ENCODE measurements at places on chromosomes 12 and 14.

GRCh38 chr14:101372894-101373620 is 188.2 kb upstream of the DIO3 start:
- peaks cover 2% of the 10 kb centered on the region for H3K36me3 ChIP-seq
- no peak overlapping the region for H3K27ac ChIP-seq
- H3K4me1 ChIP-seq, result no peaks in the 10 kb centered on the region
- no peak overlapping the region for H3K4me3 ChIP-seq
- peaks cover 45% of the 10 kb centered on the region for H3K27me3 ChIP-seq

DNA sequence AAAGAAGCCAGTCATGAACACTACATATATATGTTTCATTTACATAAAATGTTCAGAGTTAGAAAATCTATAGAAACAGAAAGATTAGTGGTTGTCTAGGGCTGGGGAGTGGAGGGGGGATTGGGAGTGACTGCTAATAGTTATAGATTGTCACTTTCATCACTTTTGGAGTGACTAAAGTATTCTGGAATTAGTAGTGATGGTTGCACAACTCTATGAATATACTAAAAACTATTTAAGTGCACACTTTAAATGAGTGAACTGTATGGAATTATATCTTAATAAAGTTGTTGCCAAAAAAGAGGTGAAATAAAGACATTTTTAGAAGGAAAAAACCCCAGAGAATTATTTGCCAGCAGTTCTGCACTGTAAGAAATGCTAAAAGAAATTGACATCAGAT is 9.5 kb downstream of the CATSPERB start:
- H3K4me3 ChIP-seq, result no peak overlapping the region
- no peak overlapping the region for H3K27ac ChIP-seq
- no peaks in the 10 kb centered on the region for H3K36me3 ChIP-seq
- peaks cover 4% of the 10 kb centered on the region for H3K4me1 ChIP-seq
- DNase-seq, result no peak
- H3K27me3 ChIP-seq, result no peaks in the 10 kb centered on the region

DNA sequence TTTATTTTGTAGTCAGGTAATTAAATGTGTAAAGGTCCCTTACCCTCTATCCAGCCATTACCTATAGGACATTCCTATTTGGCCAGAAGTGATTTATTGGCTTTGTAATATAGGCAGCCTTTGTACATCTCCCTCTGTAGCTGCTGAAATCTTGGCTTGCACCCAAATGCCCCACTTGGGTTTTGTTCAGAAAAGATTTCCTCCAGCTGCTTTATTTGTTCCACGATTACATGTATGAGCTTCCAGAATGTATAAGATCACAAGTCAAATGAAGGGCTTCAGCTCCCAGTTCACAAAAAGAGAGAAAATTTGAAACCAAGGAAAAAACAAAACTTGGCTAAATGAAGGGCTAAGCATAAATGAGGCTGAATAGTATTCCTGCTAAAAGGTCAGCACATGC is 103.4 kb downstream of the EFCAB11 start:
- no peaks in the 10 kb centered on the region for H3K4me1 ChIP-seq
- no peak overlapping the region for H3K4me3 ChIP-seq
- no peak for DNase-seq

DNA sequence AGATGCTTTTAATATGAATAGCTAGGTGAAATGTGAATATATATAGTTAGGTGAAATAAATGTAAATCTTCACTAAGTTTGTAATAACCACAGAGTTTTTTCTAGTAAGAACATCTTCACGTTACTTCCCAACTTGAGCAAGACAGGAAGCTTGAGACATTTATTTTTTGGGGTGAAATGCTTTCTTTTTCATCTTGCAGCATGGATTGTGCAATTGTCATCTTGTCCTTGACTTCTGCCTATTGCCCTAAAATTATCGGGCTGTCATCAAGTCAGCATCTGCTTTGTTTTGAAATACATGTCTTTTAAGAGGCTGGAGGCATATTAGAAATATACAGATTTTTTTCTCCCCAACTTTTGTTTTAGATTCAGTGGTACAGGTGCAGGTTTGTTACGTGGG is 433.9 kb downstream of the PCNX1 start:
- H3K4me1 ChIP-seq, result peaks cover 31% of the 10 kb centered on the region
- H3K27me3 ChIP-seq, result no peaks in the 10 kb centered on the region
- no peaks in the 10 kb centered on the region for H3K36me3 ChIP-seq
- no peak overlapping the region for H3K27ac ChIP-seq
- no peak overlapping the region for H3K4me3 ChIP-seq
